Spinal cord (tissue), 10 donors: ENCODE measurements at places on chromosomes 2 and 18.

GRCh38 chr18:42813570-42813969 is 301.9 kb downstream of the RIT2 start:
- no peak for DNase-seq

DNA sequence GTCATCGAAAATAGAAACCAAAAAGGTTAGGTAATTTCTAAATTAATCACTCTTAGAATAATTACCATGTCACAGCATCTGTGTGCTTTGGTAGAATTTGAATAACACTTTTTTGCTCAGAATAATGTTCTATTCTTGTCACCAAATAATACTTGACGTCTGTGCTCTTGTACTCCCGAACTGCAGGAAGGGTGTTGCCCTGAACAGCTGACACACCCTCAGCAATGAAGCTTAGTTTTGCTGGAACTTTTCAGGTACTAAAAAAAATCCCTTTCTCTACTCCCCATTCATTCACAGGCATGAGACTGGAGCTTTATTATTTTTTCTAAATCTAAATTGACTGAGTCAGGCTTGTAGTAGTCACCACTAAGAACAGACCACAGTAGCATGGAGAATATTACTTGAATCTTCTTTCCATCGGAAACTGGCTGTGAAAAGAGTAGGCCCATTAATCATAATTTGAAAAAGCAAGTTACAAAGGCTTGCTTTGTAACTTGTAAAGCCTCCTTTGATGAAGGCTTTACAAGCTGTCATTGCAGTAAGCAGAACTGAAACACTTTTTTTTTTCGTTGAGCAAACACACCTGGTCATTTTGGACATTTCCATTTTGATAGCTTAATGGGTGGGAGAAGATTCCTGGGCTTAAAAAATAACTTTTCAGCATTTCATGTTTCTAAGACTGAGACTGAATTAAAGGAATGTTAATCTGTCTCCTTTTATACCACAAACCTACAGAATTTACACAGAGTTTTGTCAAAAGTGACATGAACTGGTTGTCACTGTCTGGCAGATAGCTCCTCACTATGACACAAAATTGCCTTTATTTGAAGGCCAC is 70.3 kb upstream of the PELI1 start:
- DNase-seq: no peak

GRCh38 chr18:59912007-59912550 is 12.3 kb downstream of the PMAIP1 start:
- no peak for DNase-seq

GRCh38 chr2:212686285-212686895 is 147.8 kb upstream of the ERBB4 start:
- DNase-seq: peak; percentile 64

DNA sequence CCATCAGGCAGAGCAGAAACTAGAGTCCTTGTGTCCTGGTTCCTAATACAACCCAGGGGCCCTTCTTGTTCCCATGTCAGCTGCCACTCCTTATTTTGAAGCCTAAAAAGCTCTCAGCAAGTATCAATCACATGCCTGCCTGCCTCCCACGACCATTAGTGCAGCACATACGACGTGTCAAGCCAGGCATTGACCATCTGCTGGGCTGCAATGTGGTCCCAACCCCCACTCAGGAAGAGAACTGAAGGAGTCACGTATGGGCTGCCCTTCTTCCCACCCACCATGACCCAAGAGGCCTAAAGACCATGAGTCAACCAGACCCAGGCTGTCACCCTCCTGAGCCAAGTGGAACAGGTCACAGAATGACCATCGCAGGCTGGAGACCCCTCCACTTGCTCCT is 98.8 kb downstream of the KLHL29 start:
- DNase-seq: no peak

DNA sequence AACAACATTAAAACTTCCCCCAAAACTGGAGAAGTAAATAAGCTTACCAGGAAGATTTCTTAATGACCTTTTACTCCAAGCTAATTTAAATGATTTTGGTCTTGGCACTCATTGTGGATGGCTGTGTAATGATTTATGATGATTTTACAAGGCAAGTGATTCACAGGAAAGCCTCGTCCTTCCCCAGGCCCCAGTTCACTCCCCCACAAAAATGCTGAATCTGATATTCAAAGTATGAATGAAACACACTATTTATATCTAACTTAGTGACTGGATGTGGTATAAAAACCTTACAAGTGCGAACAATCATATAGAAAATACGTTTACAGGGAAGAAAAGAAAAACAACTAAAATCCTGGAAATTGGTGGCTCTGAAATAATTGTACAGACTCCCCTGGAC is 49.8 kb downstream of the ZNF516 start:
- no peak for DNase-seq

GRCh38 chr18:54776282-54776977 is 51.8 kb upstream of the RAB27B start:
- DNase-seq: no peak

- DNase-seq: no peak
Measured at GRCh38 chr2:177683661-177684069, 291.1 kb downstream of the AGPS start.

- DNase-seq: no peak
Measured at GRCh38 chr2:71933467-71934319, 214.0 kb downstream of the CYP26B1 start.
